ENCODE measurements at places on chromosomes 4 and X.

GRCh38 chr4:158758142-158758541 is 10.7 kb upstream of the FNIP2 start:
- no peak for DNase-seq

- DNase-seq: no peak
Observed at GRCh38 chrX:135114392-135114791, 5.9 kb downstream of the ETDB start.

DNA sequence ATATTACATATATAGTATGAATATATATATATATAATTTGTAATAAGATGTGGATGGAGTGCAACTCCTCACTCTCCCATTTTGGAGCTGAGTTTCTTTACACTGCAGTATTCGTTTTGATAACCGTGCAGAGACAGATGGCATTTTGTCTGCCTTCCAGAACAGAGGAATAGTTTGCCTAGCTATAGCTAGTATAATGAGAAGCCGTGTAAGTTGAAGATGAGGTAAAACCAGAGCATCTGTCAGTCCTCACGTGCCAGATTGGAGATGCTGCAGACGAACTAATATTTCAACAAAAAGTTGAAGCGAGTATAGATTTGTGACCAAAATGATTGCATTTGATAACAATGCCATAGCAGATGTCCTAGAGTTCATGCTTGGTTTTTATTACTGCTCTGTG is 180.6 kb downstream of the FMR1NB start:
- no peak for DNase-seq

DNA sequence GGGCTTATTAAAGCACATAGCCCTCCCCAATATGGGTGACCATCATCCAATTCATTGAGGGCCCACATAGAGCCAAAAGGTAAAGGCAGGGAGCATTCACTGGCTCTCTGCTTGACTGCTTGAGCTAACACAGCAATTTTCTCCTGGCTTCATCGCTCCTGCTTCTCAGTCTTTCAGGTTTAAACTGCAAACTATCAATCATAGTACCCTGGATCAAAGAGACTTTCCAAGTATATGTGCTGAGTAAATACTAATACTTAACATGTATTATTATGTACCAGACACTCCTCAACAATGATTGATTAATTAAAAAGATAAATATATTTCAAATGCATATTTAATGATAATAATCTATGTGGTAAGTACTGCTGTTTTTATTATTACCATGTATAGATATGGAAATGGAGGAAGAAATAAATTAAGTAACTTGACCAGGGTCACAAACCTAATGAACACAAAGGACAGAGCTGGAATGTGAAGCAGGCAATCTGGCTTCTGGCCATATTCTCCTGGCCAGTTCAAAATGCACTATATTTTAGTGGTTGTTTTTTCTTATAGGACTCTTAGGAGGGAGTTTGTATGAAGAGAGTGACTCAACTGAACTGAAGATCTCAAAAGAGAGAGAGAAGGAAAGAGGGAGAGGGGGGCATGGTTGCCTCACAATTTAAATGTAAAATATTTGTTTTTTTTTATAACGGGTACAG is 1197.3 kb downstream of the TECRL start:
- DNase-seq: no peak

DNA sequence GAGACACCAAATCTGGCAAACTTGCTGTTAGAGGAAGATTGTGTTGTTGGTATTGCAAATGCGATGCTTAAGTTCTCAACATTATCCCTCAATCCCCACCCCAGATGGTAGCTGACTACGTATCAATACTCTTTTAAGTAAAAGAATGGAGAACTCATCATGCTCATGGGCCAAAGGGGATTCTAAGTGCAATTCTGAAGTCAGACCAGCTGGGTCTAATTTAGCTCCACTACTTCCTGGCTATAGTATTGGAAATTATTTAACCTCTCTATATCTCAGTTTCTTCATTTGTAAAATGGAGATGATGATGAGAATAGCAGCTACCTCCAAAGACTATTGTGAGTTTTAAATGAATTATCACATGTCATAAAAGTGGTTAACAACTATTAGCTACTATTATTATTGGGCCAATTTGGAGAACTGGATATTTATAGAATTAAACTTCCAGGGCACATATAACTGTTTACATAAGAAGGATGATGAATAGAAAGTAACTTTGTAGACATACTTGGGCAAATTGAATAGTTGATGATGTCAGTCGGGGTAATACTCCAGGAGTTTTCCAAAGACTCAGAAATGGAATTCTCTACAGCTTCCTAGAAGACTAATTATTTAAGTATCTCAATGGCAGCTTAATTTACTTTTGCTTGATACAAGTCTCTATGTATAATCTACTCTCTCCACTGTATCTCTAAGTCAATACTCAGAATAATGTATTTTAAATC is 5.0 kb upstream of the SLAIN2 start:
- DNase-seq: no peak

GRCh38 chr4:169050284-169050683 is 40.2 kb upstream of the CBR4 start:
- DNase-seq: no peak

- no peak for DNase-seq
Observed at GRCh38 chr4:84527391-84527790, 28.3 kb upstream of the NKX6-1 start.

GRCh38 chrX:153766871-153767673 is 3.0 kb downstream of the PLXNB3 start:
- no peak for DNase-seq

GRCh38 chr4:41881981-41882624 is 53.1 kb upstream of the TMEM33 start:
- DNase-seq: no peak

DNA sequence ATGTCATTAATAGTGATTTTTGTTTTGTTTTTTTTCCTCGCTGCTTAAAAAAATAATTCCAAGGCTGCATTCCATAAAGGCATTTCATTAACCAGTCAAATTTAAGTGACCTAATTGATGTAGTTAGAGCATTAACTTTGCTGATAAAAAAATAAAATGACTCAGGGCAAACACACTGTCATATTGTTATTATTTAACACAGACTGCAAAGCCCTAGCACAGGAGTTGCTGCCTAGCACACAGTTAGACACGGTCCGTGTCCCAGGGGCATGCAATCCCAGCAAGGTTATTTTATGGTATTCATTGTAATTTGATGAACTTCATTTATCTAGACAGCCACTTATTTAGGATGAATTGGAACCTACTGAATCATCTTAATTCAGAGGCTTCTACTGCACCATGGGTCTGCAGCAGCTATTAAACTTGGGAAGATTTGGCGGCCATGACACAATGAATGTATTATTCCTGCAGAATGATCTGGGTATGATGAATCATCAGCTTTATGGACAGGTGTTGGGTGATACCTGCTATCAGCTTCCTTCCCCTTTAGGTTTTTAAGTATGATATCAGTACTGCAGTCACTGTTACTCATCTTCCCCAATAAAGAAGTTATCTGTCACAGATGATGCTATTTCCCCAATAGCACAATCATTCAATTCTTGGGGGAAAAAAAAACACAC is 182.7 kb downstream of the PPARGC1A start:
- DNase-seq: no peak

DNA sequence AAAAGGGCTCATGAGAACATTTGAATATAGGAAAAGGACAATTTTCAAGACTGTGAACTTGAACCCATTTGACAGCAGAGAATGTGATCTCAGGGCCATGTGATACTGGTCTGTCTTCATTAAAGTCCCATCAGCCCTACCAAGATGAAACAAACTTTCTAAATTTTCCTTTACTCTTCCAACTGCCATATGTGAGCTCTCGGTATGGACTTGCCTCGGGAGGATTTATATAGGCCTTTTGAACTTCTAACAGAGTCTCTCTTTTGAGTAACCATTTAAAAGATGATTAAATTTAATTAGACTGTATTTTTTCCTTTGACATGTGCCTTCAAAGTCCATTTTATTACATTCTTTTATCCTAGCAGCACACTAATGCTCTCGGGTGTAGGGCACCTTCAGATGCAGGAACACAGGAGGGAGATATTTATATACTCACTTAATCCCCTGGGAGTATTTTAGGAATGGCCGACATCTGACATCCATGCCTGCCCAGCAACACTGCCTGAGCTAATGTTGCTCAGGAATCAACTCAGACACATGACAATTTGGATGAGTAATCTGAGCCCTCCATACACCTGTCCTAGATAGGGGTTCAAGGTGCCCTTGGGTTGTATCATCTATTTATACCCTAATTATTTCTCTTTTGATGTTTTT is 155.0 kb downstream of the SLC7A11 start:
- no peak for DNase-seq

GRCh38 chrX:129961180-129962083 is 21.0 kb upstream of the BCORL1 start:
- DNase-seq: no peak

GRCh38 chr4:163540977-163541376 is 46.5 kb downstream of the TMA16 start:
- peak; percentile 36 for DNase-seq

DNA sequence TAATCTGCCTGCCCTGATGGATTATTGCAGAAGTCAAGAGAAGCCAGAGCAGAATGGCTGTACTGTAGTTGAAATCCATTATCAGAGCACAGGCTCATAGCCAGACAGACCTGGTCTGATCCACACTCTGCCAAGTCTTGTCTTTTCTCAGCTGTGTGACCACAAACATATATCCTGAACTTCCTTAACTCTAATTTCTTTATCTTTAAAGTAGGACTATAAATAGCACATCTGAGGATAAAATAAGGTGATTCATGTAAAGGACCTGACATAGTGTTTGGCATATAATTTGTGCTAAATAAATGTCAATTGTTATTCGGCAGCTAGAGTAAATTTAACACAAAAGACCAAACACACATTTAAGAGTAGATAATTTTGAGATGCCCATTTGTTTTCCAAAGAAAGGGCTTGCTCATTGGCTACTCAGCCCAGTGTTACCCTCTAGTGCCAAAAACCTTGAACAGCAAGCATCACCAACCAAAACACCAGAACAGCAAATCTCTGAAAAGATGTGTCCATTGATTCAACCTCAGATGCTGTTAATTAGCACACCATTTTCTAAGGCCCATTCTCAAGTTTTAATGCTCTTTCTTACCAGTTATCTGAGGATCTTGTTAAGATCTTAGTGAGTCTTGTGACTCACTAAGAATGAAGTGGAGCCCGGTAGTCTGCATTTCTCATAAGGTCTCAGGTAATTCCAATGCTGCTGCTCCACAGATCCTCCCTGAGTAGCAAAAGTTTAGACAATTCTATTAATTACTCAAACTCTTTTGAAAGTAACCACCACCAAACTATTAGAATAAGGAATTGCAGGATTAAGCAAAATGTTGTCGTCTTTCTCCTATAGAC is 108.8 kb downstream of the HHIP start:
- no peak for DNase-seq

- DNase-seq: no peak
Observed at GRCh38 chr4:111126340-111126739, 503.5 kb upstream of the PITX2 start.

GRCh38 chr4:141645611-141646340 is 9.4 kb downstream of the IL15 start:
- DNase-seq: peak; percentile 70

DNA sequence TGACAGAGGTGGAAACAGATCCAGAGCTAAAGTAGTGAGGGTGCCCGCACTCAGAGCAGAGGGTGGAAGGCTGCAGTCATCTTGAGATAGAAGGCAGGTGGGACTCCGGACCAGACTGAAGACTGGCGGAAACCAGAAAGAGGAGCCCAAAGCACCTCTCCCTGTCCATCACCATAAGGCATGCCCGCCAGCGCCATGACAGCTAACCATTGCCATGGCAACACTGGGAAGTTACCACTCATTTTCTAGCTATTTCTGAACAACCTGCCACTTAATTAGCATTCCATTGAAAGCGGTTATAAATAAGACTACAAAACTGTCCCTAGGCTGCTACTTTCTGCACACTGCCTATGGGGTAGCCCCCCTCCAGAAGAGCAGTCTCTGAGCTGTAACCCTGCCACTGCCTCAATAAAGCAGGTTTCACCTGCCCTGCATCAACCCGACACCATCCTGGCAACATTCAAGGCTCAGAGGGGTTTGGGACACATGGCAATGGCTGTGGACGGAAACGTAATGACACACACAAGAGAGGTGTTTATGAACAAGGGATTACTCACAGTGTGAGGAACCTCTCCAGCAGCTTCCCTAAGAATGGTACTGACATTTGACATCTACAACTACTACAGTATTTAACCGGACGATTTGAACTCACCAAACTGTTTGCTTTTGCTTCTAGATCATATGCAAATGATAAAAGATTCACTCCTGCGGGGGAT is 27.8 kb upstream of the FGFBP2 start:
- no peak for DNase-seq

DNA sequence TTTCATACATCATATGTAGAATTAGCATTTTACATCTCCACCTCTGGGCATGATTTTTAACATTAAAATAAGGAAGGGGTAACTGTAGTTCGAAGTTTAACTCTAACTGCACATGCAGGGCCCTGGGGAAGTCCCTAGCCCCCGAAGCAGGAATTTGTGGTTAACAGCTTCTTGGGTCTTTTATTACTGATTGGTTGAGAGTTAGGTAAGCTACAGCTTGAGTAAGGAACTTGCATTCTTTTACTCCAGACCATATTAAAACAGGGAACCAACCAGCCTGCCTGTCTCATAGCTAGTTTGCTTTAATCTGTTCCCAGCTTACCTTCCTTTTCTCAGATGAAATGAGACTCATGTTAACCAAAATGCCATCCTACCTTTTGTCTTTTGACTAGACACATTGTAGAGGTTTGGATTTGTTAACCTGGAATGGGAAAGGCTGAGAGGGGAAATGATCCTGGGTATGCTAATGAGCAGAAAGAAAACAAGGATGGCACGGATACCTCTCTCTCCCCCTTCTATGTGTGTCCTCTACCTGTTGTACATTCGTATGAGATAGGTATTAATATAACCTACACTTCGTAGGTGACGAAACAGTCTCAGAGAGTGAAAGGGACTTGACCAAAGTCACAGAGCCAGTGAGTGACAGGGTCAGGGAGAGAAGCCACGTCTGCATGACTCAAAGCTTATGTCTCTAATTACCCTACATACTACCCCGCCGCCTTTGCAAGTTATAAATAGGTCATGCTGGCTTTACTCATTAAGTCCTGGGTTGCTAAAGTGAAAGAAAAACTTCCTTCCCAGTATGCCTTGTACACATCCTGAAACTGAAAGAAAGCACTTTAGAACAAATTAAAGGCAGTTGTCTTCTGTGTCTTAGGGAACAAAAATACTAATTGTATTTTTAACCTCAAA is 119.5 kb upstream of the AFF2 start:
- no peak for DNase-seq

DNA sequence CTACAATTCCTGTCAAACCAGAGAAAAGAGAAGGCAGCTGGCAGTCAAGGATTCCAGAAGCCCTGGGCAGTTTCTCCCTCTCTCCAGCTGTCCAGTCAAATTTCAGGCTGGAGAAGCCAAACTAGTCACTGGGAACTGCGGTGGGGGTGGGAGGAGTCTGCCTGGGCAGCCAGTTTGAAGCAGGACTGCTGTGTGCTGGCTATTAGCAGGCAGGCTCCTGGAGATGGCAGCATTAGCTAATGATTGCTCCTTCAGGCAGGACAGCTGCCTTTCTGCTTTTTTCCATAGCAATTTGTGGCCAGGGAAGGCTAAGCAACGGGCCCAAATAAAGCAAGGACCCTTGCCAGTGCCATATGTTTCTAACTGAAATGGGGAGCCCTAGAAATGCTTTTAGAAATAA is 44.7 kb upstream of the FGF13 start:
- DNase-seq: peak; percentile 44
